ENCODE measurements at places on chromosomes 1 and 21. TPM values are rescaled to one million over a fixed set of nuclear protein-coding genes. Genes with fewer than 3 reads are reported as not detected.
A peak's percentile ranks its signal among the peaks of the same experiment; 100 is the strongest.

The NR1I3 gene
- total RNA-seq = not detected

The MROH9 gene
- not detected for total RNA-seq

The ANKRD65 gene
- not detected for total RNA-seq

The RNF223 gene
- not detected for total RNA-seq

The HES3 gene
- not detected for total RNA-seq

The SPATA1 gene
- 0.61 TPM for total RNA-seq

The ADORA3 gene
- not detected for total RNA-seq

The DNAJC6 gene
- total RNA-seq = 2.5 TPM

The SLC22A15 gene
- total RNA-seq = 0.25 TPM

The CHODL gene
- 0.07 TPM for total RNA-seq

The CD1D gene
- total RNA-seq = 0.07 TPM

The GJA5 gene
- not detected for total RNA-seq

The KISS1 gene
- total RNA-seq = not detected

- DNase-seq = no peak
Measured at GRCh38 chr1:188371295-188371806, 1542.6 kb downstream of the PLA2G4A start.

GRCh38 chr1:219566951-219567947, 45.7 kb downstream of the ZC3H11B start:
- DNase-seq = no peak

DNA sequence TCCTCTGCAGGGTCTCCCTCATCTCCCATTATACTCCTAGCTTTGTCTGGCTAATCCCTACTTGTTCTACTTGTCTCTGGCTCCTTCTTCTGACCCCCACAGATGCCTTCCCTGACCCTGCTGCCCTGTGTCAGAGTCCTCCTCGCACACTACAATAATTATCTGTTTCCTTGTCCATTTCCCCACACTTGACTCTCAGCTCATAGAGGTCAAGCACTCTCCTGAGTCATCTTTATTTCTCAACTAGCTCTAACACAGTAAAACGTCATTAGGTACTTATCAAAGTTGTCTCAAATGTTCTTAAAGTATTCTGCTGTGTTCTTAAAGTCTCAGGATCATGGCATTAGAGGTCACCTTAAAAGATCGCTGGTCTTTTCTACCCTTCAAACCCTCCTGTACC, 47.1 kb downstream of the C8A start:
- no peak for DNase-seq

GRCh38 chr1:226632169-226632879, 83.8 kb downstream of the STUM start:
- no peak for DNase-seq

DNA sequence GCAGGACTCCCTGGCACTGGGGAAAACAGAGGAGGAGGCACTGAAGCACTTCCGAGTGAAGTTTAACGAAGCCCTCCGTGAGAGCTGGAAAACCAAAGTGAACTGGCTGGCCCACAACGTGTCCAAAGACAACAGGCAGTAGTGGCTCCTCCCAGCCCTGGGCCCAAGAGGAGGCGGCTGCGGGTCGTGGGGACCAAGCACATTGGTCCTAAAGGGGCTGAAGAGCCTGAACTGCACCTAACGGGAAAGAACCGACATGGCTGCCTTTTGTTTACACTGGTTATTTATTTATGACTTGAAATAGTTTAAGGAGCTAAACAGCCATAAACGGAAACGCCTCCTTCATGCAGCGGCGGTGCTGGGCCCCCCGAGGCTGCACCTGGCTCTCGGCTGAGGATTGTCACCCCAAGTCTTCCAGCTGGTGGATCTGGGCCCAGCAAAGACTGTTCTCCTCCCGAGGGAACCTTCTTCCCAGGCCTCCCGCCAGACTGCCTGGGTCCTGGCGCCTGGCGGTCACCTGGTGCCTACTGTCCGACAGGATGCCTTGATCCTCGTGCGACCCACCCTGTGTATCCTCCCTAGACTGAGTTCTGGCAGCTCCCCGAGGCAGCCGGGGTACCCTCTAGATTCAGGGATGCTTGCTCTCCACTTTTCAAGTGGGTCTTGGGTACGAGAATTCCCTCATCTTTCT, 75.5 kb downstream of the PIK3CD start:
- no peak for DNase-seq

GRCh38 chr21:44352253-44352860, 1.1 kb upstream of the TRPM2 start:
- DNase-seq = no peak

- DNase-seq = no peak
Measured at GRCh38 chr1:26856181-26856580, 6.8 kb upstream of the SFN start.

GRCh38 chr21:34521561-34521960, 9.6 kb upstream of the KCNE1 start:
- DNase-seq = no peak

- peak; percentile 10 for DNase-seq
Measured at GRCh38 chr1:18556364-18556763, 74.3 kb upstream of the PAX7 start.

GRCh38 chr1:230753586-230754251, 6.5 kb downstream of the CAPN9 start:
- DNase-seq = peak; percentile 79

DNA sequence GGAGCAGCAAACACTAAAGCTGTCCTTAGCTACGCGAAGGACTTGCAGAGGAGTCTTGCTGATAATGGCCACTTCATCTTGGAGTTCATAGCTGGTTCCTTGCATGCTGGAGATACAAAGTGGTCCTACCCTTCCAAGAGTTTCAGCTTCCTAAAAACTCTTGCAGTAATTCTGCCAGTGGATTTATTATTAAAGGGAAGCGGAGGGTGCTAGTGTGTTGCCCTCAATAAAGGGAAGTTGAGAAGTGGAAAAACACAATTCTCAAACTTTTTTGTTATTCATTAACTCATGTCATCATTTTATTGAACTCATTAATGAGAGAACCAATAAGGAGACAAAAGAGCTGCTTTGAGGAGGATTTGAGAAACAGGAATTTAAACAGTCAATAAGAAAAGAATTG, 6.5 kb upstream of the HAPLN2 start:
- no peak for DNase-seq

- no peak for DNase-seq
Measured at GRCh38 chr21:33051925-33052324, 18.0 kb upstream of the OLIG1 start.

GRCh38 chr1:45654540-45655280, 30.9 kb upstream of the CCDC17 start:
- peak; percentile 23 for DNase-seq

- DNase-seq = no peak
Measured at GRCh38 chr21:44802396-44803153, 955 bp upstream of the UBE2G2 start.

DNA sequence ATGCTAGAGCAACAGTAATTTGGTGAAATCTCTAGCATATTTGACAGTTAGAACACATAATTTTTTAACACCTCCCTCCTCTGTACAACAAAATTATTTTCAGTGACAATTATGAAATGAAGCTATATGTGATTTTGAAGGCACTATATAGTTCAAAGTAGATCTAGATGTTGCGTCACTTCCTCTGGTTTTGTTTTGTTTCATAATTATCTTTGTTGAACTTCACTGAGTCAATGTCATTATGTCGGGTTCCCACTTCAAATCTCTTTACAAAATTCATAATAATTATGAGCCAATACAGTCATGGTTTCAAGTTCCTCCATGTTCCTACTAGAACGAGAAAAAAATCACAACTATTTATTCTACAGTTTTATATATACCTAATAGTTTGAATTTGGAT, 254.8 kb upstream of the PLXNA2 start:
- DNase-seq = no peak
